Astrocyte of the cerebellum (primary cell): ENCODE measurements at places on chromosomes 2 and 18.
A peak's percentile ranks its signal among the peaks of the same experiment; 100 is the strongest.

- no peak for DNase-seq
Observed at GRCh38 chr2:38709567-38710194, 41.5 kb downstream of the SRSF7 start.

- no peak for DNase-seq
Observed at GRCh38 chr18:49515516-49515915, 28.5 kb upstream of the C18orf32 start.

GRCh38 chr2:69017080-69017479 is 4.1 kb downstream of the ANTXR1 start:
- no peak for DNase-seq

DNA sequence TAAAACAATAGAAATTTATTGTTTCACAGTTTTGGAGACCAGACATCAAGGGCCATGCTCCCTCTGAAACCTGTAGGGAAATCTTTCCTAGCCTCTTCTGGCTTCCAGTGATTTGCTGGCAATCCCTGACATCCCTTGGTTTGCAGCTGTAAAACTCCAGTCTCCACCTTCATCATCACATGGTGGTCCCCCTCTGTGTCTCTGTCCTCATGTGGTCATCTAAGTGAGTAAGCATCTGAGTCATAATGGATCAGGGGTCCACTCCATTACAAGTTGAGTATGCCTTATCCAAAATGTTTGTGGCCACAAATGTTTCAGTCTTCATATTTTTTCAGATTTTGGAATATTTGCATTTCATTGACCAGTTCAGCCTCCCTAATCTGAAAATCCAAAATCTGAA is 5.6 kb upstream of the SGPP2 start:
- peak; percentile 53 for DNase-seq

DNA sequence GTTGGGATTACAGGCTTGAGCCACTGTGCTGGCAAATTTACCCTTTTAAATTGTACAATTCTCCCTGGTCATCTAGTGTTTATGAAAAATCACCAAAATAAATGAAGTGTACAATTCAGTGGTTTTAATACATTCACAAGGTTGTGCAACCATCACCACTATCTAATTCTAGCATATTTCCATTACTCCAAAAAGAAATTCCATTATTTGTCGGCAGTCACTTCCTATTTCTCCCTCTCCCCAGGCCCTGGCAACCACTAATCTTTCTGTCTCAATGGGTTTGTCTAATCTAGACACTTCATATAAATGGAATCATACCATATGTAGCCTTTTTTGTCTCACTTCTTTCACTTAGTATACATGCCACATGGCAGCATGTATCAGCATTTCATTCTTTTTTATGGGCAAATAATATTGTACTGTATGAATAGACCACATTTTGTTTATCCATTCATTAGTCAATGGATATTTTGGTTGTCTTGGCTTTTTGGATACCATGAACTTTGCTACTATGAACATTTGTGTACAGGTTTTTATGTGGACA is 12.6 kb upstream of the POLE4 start:
- peak; percentile 78 for DNase-seq

GRCh38 chr2:166610180-166610912 is 116.3 kb upstream of the SCN7A start:
- no peak for DNase-seq
